ENCODE measurements at places on chromosomes 4 and X.

- no peak for DNase-seq
Measured at GRCh38 chr4:101028886-101029285, 318.4 kb downstream of the PPP3CA start.

- DNase-seq, result no peak
Measured at GRCh38 chr4:1244978-1245471, 3.9 kb downstream of the CTBP1 start.

GRCh38 chr4:110287130-110287529 lies 88.7 kb upstream of the ELOVL6 start:
- DNase-seq, result no peak

GRCh38 chrX:7620560-7620959 lies 222.4 kb upstream of the VCX start:
- no peak for DNase-seq

DNA sequence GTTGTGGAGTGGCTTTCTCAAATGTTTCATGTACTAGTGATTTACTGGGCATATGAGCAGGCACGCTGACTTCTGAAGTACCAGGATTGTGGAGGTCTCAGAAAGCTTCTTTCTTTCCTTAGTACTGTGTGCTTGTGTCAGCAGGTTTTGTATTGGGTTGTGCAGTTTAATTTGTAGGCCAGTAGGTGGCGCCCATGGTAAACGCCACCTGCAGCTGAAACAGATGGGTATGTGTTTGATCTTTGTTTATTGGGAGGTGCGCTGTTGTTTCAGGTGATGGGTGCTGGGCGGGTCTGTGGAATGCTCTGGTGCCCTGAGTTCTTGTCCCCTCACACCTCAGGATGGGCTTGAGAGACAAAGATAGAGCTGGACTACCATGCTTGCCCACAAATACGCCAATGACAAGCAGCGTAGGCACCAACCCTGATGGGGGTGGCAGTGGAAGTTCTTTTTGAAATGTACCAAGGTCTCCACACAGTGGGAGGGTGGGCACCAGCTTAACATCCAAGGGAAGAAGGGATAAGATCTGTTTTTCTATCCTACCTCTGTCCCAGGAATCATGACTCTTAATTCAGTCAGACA lies 141.5 kb downstream of the RPS6KA6 start:
- peak; percentile 1 for DNase-seq

DNA sequence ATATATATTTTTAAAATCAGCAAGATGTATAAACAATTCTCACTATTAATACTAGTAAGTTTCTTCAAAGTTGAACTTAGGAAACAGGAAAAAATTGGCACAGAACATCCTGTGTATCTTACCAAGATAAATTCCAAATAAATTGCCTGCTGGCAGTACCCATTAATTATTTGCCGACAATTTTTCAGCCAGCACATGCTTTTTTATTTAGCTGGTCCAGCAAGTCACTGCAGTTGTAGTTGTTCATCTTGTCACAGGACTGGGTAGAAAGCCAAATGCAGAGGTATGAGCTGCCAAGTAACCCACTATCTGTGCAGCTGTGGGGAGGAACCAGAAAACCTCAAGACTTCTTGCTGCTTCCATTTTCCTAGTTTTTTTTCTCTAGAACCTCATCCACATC lies 113.4 kb downstream of the PACRGL start:
- no peak for DNase-seq

DNA sequence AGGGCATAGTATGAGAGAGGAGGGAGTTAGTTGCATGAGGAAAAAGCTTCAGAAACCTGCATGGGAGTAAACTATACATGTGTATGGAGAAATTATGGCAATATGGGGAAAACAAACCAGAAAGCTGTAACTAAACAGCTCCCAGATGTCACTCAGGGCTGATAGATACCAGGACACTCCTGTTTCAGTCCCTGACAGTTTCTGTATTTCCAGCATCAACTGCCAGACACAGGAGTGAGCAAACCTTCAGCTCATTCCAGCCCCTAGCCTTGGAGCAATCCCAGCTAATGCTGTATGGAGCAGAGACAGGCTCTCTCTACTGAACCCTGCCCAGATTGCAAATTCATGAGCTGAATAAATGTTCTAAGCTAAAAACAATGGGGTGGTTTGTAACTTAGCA lies 382.9 kb upstream of the MAGEB18 start:
- no peak for DNase-seq

GRCh38 chrX:85052636-85053343 lies 49.1 kb downstream of the APOOL start:
- DNase-seq, result no peak

- peak; percentile 0 for DNase-seq
Measured at GRCh38 chr4:69617083-69617694, 22.3 kb downstream of the UGT2A2 start.

- no peak for DNase-seq
Measured at GRCh38 chr4:42404001-42404400, 6.7 kb downstream of the SHISA3 start.

- DNase-seq, result no peak
Measured at GRCh38 chr4:139668036-139668435, 2.4 kb downstream of the MGST2 start.

GRCh38 chr4:79298027-79298426 lies 27.8 kb downstream of the NAA11 start:
- DNase-seq, result no peak

- no peak for DNase-seq
Measured at GRCh38 chr4:55612341-55612740, 20.3 kb upstream of the PDCL2 start.

GRCh38 chr4:3516061-3516835 lies 16.0 kb downstream of the LRPAP1 start:
- DNase-seq, result no peak

Data from keratinocyte (primary cell).